Activated CD8-positive, alpha-beta memory T cell treated with anti-CD3 and anti-CD28 coated beads, Interleukin-2, amount 50 U/mL, for 48 hours (primary cell): ENCODE measurements at places on chromosomes 5 and 9.

- peak; percentile 48 for DNase-seq
Measured at GRCh38 chr9:126439883-126440653, 113.4 kb downstream of the MVB12B start.

GRCh38 chr9:34333836-34334235 is 4.5 kb downstream of the NUDT2 start:
- no peak for DNase-seq

DNA sequence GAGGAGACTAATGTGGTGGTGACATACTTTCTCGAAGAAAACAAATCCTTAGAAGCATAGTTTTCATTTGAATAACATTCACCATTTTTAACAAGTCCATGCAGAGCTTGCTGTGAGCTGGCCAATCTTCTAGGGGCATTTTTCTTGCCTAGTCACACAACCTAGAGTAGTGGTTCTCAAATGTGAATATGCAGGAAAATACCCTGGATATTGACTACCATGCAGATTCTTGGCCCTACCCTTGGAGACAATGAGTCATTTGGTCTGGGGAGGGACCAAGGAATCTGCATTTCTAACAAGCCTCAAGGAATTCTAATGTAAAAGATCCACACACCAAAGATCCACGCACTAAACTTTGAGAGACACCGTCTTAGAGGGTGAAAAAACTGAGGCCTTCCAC is 23.5 kb downstream of the GDNF start:
- DNase-seq, result no peak

GRCh38 chr9:3914416-3914815 is 385.5 kb downstream of the GLIS3 start:
- DNase-seq, result no peak

DNA sequence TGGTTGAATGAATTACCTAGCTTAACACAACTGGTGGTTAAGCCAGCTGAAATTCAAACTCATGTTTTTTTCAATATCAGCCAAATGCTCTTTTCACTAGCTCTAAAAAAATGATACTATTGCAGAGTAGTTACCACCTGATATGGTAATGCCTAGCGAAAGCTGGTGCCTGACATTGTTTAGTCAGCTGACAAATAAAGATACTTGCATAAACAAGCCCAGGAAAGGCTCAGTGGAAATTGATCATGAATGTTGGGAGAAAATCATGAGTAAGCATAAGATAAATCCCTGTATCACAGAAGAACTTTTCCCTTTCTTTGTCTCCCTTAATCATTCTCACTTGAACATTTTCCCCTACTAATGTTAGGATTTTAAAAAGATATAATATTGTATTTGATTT is 54.6 kb downstream of the FGF10 start:
- no peak for DNase-seq

DNA sequence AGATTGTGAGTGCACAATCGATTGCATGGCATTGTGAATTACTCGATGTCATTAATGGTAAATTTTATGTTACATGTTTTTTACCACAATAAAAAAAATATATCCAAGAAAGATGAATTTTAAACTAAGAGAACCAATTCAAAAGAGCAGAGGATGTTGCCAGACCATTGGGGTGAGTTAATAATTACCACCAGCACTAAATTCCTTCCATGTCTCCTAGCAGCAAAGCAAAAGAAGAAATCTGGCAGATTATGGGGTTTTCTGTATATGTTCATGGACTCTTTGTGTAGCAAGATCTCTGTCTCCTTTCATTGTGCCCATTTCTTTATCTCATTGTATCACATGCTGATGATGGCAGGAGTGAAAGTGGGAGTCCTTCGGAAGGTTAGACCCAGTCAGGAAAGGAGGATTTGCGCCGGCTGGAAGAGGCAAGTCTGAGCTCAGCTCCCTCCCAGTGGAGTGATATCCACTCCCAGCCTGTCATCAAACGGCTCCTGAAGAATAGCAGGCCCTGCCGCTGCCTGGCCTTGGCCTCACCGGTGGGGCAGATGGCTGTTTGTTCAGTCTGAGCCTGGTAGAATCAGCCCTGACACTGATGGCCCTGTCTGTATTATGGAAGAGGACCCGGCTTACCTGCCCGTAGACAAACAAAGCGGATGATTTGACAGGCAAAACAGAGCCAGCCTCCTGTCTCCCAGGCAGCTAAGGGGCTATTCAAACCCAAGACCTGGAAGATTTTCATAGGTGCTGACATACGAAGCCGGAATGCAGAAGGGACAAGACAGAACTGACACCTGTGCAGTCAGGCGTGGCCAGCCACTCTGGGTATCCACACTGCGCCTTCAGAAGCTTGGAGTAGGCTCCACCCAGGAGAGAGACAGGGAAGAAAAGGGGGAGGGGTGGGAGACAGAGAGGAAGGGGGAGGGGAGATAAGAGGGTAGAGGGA is 21.9 kb upstream of the FOXE1 start:
- no peak for DNase-seq

DNA sequence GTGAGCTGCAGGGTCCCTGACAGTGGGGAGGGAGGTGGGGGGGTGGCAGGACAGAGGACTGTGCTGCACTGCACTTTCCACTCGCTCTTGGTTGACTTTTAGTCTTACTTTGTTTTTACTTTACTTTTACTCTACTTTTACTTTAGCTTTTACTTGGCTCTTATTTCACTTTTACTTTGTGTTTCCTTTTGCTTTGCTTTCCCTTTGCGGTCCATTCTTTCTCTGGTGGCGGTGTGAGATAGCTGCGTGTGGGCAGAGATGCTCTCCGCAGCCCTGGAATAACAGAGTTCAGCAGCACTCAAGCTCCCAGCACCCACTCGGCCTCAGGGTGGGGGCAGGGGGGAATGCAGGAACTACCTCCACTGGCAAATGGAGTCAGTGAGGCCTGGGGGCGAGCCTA is 4.7 kb downstream of the AK8 start:
- no peak for DNase-seq

- peak; percentile 58 for DNase-seq
Measured at GRCh38 chr9:98097836-98098235, 21.2 kb downstream of the TRIM14 start.

GRCh38 chr5:145294331-145294730 is 540.8 kb downstream of the PRELID2 start:
- DNase-seq, result no peak

DNA sequence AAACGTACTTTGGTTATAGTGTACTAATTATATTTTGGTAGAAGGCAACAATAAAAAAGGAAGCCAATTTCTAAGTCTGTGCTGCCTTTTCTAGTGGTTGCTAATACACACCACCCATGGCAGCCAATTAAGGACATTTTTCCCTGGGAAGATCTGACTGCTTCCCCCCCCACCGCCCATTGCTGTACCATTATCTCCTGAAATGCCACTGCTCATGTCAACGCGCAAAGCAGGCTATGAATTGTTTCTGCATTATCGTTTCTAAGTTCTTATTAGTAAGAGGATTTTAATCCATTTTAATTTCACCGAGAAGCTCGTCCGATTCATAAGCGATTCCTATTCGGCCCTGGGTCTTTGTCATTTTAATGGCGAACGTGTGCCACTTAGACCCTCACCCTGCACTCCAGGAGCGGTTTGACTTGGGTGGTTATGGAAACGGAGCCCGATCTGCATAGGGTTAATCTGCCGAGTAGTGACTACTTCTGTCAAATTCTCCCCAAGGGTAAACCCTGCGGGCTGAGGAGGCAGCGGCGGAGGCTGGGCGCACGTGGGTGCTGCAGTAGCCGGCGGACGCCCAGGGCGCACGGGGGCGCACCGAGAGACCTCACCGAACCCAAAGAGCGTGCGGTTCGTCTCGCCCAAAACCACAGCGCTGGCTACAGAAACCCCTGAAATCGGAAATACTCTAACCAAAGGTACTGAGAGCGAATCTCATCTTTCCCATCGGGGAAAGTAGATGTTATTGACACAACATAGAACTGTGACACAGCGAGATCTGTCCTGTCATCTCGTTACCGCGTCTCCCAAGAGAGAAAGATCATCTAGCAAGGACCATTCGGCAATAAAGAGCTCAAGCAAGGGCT is 55.8 kb upstream of the SHC3 start:
- DNase-seq, result peak; percentile 73

DNA sequence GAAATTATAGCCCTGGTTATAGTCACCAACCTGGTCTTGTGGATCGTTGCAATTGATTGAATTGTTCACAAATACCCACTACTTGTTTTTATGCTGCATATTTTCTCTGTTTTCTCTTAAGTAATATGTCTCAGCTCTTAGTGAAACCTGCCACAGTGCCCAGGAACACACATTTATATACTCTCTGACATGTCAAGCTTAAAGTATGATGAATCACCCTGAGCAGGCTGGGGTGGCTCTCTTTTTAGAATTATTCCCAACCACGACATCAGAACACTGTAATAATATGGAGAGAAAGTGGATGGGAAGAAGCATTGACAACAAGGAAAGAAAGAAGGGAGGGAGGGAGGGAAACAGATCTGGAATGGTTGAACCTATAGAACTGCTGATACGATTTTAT is 72.8 kb upstream of the ZNF608 start:
- DNase-seq, result no peak

- no peak for DNase-seq
Measured at GRCh38 chr9:2879803-2880202, 35.9 kb upstream of the PUM3 start.

- peak; percentile 54 for DNase-seq
Measured at GRCh38 chr5:73945505-73945904, 319.5 kb downstream of the ARHGEF28 start.

DNA sequence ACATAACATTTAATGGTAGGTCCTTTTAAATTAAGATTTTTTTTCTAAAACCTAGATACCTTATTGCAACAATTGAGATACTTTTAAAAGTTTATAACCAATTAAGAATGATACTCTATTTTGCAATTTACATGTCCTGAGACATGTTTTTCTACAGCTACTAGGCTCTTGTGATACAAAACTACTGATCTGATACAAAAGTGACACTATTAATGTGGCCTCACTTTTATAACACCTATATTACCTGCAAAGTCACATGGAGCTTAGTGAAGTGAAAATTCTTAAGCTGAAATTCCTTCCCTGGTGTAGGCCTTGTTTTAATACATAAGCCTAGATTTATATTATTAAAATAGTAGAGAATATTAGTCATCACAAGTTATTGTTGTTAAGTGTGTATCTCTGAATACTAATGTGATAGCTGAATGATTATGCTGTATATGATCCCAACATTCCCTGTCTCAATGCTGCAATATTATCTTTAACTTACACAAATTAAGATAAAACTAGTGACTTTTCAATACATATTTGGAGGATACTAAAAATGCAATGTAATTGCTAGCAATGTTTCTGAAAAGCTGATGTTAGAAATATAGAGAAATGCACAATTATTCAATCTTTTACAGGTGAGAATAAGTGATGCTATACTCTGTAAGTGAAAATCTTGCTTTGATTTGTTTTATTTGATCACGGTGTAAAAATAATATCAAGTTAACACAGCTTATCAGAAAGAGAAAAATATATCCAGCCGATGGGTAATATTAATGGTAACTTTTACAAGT is 2.6 kb downstream of the NFIB start:
- no peak for DNase-seq

DNA sequence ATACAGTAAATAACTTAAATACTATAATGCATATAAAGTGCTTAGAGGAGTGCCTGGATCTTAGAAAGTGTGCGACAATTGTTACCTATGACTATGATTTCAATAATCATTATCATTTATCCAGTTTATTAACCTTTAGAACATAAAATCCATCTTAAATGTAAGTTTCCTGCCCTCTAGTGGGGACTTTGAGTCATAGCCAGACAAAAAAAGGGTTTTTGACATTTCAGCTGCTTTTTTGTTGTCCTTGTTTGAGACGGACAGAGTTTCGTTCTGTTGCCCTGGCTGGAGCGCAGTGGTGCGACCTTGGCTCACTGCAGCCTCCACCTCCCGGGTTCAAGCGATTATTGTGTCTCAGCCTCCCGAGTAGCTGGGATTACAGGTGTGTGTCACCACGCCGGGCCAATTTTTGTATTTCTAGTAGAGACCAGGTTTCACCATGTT is 9.7 kb upstream of the C9orf152 start:
- no peak for DNase-seq

DNA sequence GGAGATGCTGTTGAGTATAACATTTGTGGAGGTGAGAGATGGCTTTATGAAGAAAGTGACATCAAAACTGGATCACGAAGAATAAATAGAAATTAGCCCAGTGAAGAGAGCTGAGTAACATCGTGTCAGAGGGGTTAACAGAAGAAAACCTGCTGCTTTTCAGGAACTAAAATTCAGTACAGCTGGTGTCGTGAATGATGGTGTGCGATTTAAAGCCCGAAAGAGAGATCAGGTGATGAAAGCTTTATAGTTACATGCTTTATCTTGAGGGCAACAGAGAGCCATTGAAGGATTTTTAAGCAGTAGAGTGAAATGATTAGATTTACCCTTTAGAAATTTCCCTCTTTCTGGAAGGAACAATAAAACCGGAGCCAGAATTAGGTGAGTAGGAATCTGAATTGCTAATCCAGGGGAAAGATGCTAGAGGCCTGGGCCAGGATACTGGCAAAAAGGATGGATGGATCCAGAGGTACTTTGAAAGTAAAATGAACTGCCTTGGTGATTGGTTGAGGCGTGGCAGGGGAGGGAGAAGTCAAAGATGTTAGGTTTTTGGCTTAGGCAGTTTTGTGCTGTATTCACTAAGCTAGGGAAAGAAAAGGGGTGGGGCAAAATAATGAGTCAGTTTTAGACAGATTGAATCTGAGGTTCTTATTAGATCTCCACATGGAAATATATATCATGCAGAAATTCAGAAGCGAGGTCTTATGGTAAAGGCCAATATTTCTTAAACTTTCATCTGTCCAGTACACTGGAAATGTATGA is 3.4 kb downstream of the LRRC70 start:
- DNase-seq, result no peak

DNA sequence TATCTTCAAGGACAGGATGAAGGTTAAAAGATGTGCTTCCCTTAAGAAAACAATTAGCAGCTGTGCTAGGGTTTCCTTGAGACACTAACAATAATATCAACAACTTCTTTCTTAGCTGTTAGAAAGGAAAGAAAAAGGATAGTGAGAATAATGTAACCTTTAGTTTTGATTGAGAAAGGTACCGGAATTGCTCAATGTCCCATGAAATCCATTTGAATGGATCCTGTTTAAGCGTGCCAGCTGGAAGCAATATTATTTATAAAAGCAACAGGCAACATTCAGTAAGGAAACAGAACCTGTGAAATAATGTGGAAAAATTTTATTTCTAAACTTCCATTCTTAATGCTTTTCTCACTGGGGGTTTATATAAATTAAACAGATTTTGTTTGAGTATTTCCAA is 120.9 kb downstream of the CCDC192 start:
- DNase-seq, result no peak

DNA sequence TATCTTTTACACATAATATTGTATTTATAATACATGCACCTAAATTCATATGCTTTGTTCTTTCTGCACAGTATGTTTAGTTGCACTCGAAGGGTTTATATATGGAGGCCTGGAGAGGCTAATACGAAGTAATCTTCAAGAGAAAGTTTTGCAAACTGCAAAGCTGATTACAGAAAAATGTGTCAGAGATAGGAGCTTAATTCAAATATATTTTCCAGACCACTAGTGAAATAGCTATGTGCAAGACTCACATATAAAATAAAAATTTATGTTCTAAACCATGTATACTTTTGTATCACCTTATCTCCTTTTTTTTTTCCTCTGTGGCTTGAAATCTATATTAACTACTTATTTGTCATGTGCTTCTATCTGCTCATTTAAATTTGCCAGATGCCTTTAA is 313.8 kb downstream of the EFNA5 start:
- DNase-seq, result no peak
